ENCODE measurements at places on chromosomes 7 and 10.

DNA sequence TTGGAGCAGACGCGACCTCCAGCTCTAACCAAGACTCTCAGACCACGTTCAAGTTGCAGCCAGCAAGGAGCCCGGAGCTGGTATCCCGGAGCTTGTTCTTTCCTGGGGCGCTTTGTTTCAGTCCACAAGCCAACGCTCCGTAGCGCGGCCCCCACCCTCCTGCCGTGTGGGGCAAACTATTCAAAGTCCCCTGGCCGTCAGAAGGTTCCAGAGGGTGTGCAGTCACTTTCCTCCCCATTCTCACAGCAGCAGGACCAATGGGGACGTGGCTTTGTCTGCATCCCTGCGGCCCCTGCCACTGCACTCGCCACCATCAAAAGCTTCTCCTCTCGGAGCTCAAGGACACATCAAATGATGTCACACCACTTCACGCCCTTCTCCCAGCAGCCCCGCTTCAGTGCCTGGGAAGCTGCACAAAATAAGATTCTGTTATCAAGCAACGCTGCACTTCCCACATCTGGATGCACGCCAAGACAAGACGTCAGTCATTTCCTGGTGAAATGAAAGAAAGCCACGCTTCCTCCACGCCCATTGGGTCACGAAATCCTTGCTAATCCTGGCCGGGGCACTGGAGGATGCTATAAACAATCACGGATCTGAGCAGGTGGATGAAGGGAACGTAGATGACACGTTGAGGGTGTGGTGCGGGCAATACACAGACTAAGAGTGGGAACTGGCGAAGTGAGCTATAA, 348.2 kb downstream of the PTPRN2 start:
- DNase-seq, result no peak

DNA sequence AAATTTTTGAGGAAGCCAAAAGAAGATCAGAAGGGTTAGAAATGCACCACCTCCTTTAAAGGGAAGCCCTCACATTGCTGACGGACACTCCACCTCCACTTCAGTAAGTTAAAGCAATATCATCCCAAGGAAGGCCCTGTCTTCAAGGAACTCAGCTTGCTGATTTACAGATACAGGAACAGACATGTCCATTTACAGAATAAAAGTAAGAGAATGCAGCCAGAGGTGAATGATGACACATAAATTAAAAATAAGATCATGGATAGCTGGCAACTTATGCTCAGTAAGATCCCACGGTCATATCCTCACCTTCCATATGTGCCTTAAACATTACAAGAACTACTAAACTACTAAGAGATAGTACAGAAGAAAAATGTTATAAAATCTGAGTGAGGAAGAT, 20.4 kb downstream of the GRB10 start:
- DNase-seq, result no peak

DNA sequence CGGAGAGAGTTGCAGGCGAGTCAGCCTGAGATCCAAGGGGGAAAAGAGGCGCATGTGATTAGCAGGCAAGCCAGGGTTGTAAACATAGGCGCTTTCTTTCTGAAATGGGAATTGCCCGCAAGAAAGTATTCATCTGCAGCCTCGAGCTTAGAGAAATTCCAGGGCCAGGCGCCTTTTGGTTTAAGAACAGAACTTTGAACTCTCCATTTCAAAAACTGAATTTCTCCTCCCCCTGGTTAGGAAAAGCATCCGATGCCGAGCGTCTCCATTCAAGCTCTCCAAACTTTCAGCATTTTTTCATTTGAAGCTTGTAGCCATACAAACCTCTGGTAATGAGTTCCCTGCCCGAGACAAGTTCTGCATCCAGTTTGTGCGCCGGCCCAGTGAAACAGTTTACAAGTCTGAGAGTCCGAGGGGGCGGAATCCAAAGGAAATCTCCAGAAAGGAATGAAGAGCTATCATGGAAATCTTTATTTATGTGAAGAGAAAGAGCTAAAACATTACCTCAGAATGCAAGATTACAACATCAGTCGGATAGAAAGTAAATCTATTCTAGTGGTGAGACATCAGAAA, 69.9 kb downstream of the FAM204A start:
- no peak for DNase-seq

GRCh38 chr10:44186150-44186549, 198.7 kb downstream of the CXCL12 start:
- DNase-seq, result no peak
